Upper lobe of left lung (tissue), 6 donors: ENCODE measurements at places on chromosomes 7 and 10. TPM values are rescaled to one million over a fixed set of nuclear protein-coding genes. Genes with fewer than 3 reads are reported as not detected.

DNA sequence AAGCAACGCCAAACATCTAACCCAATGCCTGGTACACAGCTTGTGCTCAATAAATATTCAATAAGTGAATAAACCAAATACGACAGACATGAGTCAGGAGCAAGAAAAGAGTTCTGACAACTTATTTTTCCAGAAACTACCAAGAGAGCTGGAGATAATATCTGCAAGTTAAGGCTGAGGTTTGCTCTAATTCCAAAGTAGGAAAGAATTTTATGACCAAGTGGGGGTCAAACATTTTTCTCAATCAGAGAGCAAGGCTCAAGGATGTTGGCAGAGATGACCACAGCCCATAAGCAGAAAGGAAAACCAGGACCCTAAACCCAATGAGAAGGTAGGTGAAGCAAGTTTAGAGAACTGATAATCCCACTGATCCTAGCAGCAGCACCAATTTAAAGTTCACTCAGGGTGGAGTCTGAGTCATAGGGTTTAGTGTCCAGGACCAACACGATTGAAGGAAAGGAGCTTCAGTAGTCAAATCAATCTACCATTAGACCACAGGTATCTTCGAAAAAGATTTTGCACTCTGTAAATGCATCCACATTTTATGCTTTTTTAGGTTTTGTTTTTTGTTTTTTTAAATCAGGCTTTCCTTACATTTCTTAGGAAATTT, 49.3 kb upstream of the KCNIP2 start:
- H3K27me3 ChIP-seq = no peaks in the 10 kb centered on the region
- H3K27ac ChIP-seq = no peak overlapping the region
- no peak for DNase-seq
- H3K4me3 ChIP-seq = no peak overlapping the region
- no peaks in the 10 kb centered on the region for H3K36me3 ChIP-seq
- H3K4me1 ChIP-seq = no peaks in the 10 kb centered on the region

DNA sequence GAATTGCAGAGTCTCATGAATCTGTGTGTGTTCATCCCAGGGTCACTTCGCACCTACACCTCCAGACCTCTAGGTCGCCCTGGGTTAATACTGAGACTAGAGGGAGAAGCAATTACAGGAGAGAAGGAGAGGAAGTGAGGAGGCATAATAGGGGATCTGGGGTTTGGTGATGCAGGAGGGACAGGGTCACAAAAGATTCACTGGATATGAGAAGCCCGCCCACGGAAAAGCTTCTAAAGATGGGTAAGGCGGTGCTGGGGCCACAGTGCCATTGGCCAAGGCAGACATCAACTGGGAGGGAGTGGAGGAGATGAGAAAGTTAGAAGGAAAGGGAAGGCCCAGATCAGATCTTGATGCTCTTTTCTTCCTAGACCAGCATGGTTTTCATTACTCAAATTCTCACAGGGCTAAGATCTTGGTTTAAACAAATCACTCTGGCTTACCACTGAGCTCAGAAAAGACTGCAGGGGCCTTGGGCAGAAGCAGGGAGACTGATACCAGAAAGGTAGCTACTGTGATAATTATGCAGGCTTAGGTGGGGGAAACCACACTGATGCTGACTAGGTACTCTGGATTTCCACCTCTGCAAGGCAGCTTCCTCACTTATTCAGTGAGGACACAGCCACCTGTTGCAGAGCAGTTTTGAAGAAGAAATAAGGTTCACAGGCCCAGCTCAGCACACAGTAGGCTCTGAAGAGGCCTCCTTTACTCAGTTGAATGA, 17.4 kb upstream of the ZNF273 start:
- H3K4me3 ChIP-seq = no peak overlapping the region
- H3K27me3 ChIP-seq = no peaks in the 10 kb centered on the region

DNA sequence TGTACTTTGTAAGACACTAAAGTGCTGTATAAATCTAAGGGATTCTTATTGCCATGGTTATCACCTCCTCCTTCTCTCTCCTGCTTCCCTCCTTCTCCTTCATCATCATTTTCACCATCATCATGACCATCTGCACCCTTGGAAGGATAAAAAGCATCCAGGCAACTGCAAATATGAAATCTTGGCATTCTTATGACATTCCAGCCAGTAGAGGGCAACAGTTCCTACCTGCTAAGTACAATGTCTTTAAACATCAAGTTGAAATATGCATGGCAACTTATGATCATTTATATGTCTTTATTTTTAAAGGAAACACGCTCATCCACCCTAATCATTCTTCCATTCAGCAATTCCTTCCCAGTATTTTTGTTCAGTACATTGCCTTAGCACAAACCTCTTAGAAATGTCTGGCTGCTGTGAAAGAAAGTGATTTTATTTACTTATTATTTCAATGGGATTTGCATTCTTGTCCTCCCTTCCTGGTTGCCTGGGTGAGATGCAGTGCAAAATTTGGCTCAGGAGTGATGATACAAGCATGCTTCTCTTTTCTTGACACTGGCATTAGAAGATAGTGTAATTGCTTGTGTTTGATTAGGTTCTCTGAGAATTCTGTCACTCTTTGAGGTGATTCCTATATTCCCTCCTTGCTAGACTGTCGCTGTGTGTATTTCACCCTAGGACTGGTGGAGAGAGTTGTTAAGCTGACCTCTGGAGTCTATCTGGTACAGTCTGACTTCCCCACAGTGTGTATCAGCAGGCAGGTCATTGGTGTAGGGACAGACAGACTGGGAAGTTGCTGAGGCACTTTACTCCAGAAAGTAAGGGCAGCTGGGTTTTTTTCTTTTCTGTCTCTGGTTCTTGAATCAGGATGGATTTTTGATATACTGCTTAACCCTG, 188.5 kb upstream of the BMPER start:
- H3K27ac ChIP-seq = no peak overlapping the region
- H3K4me1 ChIP-seq = no peaks in the 10 kb centered on the region
- H3K36me3 ChIP-seq = no peaks in the 10 kb centered on the region
- DNase-seq = no peak
- H3K27me3 ChIP-seq = no peaks in the 10 kb centered on the region

DNA sequence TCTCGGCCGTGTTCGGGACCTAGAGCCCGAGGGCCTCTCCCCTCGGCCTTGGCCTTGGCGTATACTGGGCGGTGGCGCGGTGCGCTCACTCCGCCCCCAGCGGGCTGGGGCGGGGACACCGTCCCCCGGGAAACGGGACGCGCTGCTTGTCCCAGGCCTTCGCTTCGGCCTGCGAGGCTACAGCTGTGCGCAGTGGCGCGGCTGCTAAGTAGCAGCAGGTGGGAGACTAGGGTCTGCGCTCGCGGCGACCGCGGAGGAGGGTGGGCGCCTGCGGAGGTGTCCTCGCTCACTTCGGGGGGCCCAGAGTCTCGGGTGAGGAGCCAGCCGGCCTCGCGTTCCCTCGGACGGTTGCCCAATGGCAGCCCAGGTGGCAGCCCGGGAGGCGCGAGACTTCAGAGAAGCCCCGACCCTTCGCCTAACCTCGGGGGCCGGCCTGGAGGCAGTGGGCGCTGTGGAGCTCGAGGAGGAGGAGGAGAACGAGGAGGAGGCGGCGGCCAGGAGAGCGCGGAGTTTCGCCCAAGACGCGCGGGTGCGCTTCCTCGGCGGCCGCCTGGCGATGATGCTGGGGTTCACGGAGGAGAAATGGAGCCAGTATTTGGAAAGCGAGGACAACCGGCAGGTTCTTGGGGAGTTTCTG, at the start of gene DNAH11:
Gene DNAH11 (plus strand): TSS at position 149 of the 637 bp plus-strand sequence. CDS start 207 bp downstream, at position 356.
- no peaks in the 10 kb centered on the region for H3K27me3 ChIP-seq
- peaks cover 15% of the 10 kb centered on the region for H3K4me1 ChIP-seq
- H3K4me3 ChIP-seq = peak within 1 kb of the TSS; percentile 63
- H3K36me3 ChIP-seq = no peaks in the 10 kb centered on the region
- H3K27ac ChIP-seq = peak within 1 kb of the TSS; percentile 7

DNA sequence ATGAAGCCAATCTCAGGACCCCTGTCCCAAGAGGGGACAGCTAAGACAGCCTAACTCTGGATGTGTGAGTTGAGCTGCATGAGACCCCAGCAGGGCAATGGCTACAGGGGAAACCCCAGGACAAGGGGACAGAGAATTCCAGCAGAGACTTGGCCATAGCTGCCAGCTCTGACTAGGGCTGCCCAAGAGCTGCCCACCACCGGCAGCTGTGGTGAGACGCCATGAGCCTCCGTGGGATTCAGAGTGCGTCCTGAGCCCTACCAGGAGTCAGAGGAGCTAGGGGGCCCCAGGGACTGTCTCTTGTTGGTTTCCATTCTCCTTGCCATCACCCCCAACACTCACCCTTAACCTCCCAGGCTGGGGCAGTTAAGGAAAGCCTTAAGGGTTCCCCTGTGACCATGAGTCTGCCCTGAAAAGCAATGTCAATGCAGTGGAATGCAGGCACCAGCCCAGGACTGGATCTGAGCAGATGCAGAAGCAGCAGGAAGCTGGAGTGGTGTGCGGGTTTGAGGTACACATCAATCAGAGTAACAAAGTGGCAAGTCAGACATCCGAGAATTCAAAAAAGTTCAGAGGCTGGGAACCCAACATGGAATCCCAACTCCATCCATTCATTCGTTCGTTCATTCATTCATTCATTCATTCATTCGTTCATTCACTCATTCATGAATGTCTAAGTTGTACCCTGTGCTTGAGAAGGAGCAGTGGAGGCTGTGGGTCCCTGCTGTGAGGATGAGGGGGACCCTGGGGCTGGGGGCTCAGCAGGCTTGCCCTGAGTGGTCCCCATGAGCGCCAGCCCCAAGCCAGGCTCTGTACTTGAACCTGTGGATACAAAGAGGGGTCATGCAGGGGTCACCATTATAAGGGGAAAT, 52.9 kb downstream of the C10orf120 start:
- H3K36me3 ChIP-seq = no peaks in the 10 kb centered on the region
- no peak overlapping the region for H3K27ac ChIP-seq
- H3K4me3 ChIP-seq = no peak overlapping the region
- DNase-seq = peak; percentile 40
- H3K27me3 ChIP-seq = no peaks in the 10 kb centered on the region
- H3K4me1 ChIP-seq = no peaks in the 10 kb centered on the region

Gene ALDH18A1
- total RNA-seq = 18.2 TPM

DNA sequence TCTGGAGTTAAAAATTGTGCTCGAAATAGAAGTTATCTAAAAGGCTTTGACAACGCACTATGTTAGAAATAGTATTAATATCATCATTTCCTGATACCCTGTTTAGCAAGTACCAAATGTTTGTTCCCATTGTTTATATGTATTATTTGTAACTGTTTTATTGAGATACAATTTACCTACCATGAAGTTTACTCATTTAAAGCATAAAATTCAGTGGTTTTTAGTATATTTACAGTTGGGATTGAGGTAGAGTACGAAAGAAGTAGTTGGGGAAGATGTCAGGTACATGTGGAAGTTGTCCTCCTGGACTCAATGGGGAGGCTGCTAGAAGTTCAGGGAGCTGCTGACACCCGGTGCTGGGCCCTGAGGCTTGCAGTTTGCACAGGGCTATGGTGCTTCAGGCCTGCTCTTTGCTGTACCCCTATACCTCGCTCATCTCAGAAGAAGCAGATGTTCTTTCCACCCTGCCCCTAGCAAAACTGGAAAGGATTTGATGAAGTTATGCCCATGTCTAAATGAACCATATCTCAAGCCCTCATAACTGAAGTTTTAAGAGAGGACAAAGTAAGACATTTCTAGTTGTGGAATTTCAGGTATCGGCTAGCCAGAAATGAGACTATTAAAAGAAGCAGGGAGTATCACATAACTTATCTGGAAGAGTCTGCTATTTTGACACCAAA, 25.2 kb upstream of the WNT16 start:
- H3K36me3 ChIP-seq = no peaks in the 10 kb centered on the region
- no peak for DNase-seq
- H3K4me1 ChIP-seq = no peaks in the 10 kb centered on the region
- H3K27ac ChIP-seq = no peak overlapping the region

GRCh38 chr7:135282561-135283254, 49.1 kb downstream of the STRA8 start:
- H3K27ac ChIP-seq = no peak overlapping the region
- no peak for DNase-seq
- H3K36me3 ChIP-seq = no peaks in the 10 kb centered on the region
- H3K4me3 ChIP-seq = no peak overlapping the region
- H3K27me3 ChIP-seq = no peaks in the 10 kb centered on the region
- H3K4me1 ChIP-seq = peaks cover 6% of the 10 kb centered on the region

- DNase-seq = no peak
- H3K4me1 ChIP-seq = no peaks in the 10 kb centered on the region
- H3K36me3 ChIP-seq = no peaks in the 10 kb centered on the region
- H3K27ac ChIP-seq = peak overlapping the region; percentile 17
These were observed 155.9 kb downstream of the ATE1 start for GRCh38 chr10:121771966-121772365.

- H3K36me3 ChIP-seq = no peaks in the 10 kb centered on the region
- no peak for DNase-seq
- H3K27me3 ChIP-seq = no peaks in the 10 kb centered on the region
- H3K27ac ChIP-seq = no peak overlapping the region
- H3K4me3 ChIP-seq = no peak overlapping the region
These were observed 9.5 kb upstream of the FOXL3 start for GRCh38 chr7:280461-280860.
